ENCODE measurements at places on chromosomes 5 and 9.

DNA sequence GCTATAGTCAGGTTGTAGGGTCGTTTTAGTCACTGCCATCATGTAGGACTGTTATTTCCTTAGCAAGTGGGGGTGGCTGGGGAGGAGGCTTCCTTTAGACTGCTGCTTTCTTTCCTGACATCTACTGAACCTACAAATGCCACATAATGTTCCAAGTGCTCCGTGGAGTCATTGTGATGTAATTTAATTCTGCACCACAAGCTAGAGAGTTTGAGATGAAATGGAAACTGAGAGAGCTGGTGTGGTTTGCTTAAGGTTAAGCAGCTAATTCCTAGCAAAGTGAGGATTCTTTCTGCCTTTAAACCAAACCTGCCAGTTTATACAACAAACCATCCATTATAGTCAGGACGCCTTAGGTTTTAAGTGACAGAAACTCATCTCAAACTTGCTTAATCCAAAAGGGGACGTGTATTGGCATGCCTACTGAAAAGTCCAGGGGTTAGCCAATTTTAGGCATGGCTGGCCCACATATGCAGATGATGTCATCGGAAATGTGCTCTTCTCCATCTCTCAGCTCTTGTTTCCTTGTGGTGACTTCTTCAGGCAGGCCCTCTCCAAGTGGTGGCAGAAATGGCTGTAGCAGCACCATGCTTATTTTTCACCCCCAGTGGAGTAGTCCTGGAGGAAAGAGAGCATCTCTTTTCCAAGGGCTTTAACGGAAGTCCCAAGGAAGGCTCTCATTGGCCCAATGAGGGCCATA lies 30.5 kb downstream of the ZNF618 start:
- DNase-seq, result no peak

DNA sequence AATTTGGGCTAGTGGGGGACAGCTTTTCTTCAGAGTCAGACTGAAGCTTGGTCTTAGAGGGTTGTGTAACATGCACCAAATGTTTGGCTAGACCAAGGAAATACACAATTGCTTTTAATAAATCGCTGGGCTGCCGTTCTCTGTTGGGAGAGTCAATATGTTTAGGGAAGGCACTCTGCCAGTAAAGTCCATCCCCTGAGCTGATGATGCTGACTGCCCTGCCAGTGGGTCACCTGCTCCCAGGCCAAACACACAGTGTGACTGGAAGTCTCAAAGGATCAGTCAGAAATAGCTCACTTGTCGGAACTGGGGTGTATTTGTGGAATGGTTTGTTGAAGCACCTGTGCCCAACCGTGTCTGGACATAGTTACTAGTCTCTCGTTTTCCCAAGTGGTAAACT lies 17.9 kb upstream of the ZNF474 start:
- DNase-seq, result no peak

DNA sequence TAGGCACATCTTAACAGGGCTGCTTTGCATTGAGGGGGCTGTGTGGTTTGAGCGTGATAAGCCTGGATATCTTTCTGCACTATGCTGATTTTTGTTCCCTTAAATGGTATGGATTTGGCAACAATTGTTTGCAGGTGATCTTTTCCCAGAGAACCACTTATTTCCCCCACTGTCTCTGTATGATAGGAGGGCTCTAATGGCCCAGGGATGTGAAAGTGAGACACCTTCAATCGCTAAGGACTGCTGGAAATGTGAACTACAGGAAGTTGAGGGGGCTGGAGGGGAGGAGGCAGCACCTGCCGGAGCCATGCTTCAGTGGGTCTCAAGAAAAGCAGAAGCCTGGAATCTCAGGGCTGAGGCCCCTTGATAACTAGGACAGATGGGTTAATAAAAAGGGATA lies 29.4 kb downstream of the SYK start:
- DNase-seq, result no peak

DNA sequence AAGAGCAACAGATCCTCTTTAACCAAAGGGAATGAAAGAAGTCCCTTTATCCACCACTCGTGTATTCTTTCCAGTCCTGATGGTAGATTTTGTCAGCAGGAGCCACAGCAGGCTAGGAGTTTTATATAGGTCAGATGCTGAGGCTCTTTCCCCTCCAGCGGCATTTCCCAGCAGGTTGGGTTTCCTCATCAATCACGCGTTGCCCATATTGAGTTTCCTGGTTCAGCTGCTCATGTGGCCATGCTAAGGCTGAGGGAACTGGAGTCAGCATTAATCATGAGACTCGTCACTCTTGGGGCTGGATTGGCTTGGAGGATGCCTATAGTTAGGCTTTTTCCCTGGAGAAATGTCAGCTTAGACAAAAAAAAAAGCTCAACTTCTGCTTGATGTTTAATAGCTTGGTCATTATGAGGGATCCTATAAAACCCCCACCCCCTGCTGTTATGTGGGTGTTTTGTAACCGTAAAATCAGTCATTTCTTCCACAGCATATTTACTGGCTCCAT lies 193.4 kb upstream of the GAS1 start:
- no peak for DNase-seq

GRCh38 chr9:21428235-21428634 lies 12.0 kb upstream of the IFNA1 start:
- DNase-seq, result no peak

GRCh38 chr5:172605466-172605865 lies 35.6 kb upstream of the NEURL1B start:
- DNase-seq, result no peak

DNA sequence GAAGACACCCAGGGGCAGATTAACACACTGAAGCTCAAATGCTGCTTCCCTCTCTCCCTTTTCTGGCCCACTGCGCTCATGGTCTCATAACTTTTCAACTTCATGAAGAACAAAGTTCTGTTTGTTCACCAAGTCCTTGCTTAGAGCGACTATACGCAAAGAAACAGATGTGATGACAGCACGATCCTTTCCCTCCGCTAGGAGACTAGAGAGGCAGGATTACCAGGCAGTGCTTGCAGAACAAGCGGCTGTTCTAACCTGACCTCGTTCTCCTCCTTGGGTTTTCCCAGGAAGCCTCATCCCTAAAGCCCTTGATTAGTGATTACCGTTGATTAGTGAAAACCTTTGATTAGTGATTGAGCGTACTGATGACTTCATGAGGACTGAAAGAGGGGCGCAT lies 649.9 kb downstream of the IRX1 start:
- no peak for DNase-seq

DNA sequence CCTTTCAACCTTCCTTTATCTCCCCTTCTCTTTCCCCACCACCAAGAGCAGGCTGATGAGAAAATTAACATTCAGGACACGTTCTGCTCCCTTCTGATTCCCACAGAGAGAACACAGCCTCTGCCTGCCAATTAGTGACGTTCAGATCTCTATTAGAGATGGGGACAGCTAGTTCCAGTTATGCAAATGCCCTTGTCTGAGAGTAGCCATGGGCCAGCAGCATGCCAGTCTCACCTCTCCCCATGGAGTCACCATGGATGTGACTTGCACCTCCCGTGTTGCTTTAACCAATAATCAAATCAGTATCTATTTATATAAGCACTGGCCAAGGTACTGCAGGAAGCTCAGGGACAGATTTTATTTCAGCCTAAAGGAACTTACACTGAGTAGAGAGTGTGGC lies 61.3 kb downstream of the KCNIP1 start:
- no peak for DNase-seq

DNA sequence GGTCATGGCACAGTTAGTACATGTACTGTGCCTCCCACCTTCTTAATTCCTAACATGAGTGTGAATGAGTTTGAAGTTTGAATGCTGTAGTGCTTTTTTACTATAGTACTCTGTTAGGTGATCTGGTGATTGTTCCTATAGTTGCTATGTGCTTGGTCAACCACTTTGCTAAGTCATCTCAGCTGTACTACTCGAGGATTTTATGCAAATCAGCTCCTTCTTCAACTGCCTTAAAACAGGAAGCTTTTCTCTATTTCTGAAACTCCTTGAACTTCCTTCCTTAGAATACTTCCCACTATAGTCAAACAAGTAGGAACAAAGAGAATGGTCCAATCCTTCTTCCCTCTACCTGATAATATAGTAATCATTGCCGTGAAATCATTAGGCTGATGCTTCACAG lies 219.6 kb downstream of the CTNND2 start:
- no peak for DNase-seq

DNA sequence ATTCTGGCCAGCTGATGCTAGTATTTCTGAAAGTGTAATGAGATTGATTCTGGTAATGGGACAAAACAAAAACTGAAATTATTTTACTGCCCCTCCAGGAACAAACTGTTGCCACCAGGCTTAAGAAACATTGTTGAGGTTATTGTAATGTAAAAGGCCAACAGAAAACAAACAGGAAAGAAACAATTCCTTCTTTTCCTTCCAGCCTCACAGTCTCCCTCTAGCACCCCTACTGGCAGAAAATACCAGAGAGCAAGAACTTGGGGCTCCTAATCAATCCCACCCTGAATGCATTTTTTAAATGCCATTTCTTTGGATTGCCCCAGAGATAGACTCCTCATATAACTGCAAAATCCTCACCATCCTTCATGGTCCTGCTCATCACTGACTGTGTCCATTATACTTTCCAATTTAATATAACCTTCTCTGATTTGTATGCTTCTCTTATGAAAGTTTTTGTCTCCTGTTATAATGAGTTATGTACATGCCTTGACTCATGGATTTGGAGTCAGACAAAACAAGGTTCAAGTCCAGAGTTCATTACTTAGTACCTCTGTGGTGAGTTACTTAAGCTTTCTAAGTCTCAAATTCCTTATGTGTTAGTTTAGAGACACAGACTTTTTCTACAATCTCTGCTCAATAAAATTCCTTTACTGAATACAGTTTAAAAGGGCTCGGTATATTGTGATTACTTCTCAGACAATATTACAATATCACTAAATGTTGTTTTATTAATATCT lies 157.9 kb upstream of the FBN2 start:
- no peak for DNase-seq

DNA sequence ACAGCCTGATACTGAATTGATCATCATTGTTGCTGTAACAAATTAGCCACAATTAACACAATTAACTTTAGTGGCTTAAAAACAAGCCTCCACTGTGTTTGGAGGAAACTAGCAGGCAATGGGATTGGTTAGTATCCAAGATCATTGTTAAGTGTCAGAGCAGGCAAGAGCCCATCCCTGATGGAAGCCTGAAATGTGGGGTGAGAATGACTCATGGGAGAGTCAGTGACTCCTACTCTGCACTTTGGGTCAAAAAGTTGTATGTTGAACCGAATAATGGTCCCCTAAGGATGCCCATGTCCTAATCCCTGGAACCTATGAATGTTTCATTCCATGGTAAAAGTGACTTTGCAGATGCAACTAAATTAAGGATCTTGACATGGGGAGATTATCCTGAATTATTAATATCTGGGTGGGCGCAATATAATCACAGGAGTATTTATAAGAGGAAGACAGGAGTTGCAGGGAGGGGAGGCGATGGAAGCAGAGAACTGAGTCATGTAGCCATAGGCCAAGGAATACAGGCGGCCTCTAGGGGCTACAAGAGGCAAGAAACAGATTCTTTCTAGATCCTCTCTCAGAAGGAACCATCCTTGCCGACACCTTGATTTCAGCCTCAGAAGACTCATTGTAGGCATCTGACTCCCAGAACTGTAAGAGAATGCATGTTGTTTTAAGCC lies 28.8 kb downstream of the ALG2 start:
- DNase-seq, result no peak

DNA sequence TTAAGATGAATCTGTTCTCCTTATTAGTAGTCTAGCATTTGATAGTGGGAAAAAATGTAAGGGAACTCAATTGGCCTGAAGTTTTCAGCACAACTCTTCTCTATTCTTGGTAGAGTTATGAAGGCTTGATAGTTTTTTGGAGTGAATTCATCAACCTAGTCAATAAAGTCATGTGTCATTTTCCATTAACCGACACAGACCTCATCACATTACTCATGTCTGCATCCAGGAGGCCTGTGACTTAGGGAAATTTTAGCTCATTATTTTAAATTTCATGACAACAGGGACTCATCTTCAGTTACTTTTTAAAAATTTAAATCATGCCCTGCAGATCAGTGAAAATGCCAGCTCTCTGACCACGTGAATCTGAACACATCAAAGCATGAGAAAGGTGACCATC lies 63.3 kb downstream of the ADAMTS16 start:
- DNase-seq, result no peak

DNA sequence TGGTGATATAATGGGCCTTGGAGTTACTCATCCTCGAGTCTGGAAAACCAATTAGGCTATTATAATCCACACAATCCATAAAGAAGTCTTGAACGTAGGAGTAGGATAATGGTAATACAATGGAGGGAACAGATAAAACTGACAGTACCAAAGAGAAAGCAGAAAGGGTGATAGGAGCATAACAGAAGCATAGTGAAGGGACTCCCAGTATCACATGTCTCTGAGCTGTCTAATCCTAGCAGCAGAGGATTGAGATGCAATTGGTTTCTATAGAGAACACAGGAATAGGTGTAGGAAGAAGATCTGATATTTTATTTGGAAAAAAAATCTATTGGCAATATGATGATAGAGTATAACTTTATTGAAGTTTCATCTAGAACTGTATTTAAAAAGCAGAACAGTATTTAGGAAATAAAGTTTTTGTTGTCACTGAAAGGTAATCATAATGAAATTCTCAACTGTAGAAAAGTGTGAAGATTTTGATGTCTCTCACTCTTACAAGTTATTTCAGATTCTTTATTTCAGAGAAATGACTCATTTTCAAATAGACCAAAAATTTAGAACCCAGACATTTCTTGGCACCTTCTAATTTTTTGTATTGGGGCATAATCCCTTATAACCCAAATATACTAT lies 25.4 kb downstream of the SRFBP1 start:
- no peak for DNase-seq

DNA sequence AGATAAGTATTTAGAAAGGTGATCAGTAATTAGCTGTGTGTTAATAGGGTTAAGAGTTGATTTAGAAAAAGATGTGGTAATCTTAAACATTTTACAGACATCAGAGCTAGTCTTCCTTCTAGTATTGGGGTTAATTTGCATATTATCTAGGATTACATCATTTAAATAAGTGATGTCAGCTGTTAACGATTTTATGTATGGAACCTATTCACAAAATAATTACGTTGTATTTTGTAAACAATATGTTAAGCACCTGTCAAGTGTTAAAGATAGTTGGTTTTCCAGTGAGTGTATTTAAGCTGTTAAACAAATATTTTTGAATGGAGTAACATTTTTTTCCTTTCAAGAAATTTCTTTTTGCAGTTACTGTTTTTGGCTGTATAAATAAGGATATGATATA lies 2.2 kb downstream of the DCP2 start:
- DNase-seq, result no peak

DNA sequence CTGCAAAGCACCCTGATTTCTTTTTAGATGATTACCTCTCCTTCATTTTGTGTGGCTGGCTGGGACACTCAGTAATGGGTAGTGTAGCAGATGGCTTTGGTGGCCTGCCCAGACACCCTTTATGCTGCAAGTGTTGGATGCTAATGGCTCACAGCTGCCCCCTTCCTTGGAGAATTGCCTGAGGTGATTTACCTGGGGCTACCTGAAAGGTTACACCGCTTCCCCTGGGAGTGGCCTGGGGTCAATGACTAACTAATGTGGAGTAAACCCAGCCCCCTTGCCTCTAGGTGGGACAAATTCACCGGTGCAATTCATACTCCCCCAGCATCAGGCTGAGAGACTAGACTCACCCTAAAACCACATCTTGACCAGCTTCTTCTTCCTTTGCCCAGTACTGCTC lies 23.5 kb upstream of the HAND1 start:
- DNase-seq, result no peak
